Astrocyte of the hippocampus (primary cell): ENCODE measurements at places on chromosomes 13 and 19.
A peak's percentile ranks its signal among the peaks of the same experiment; 100 is the strongest.

- no peak for DNase-seq
Observed at GRCh38 chr19:28394725-28395124, 818.2 kb downstream of the UQCRFS1 start.

DNA sequence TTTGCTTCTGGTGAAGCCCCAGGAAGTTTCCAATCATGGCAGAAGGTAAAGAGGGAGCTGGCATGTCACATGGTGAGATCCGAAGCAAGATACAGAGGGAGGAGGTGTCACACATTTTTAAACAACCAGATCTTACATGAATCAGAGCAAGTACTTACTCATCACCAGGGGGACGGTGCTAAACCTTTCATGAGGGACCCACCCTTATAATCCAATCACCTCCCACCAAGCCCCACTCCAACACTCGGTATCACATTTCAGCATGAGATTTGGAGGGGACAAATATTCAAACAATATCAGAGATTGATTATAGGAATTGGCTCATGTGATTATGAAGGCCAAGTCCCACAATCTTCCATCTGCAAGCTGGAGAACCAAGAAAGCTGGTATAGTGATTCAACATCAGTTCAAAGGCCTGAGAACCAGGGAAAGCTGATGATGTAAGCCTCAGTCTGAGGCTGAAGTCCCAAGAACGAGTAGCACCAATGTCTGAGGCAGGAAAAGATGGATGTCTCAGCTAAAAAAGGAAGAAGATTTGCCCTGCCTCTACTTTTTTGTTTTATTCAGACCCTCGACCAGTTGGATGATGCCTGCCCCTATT is 58.6 kb upstream of the WDFY2 start:
- no peak for DNase-seq

DNA sequence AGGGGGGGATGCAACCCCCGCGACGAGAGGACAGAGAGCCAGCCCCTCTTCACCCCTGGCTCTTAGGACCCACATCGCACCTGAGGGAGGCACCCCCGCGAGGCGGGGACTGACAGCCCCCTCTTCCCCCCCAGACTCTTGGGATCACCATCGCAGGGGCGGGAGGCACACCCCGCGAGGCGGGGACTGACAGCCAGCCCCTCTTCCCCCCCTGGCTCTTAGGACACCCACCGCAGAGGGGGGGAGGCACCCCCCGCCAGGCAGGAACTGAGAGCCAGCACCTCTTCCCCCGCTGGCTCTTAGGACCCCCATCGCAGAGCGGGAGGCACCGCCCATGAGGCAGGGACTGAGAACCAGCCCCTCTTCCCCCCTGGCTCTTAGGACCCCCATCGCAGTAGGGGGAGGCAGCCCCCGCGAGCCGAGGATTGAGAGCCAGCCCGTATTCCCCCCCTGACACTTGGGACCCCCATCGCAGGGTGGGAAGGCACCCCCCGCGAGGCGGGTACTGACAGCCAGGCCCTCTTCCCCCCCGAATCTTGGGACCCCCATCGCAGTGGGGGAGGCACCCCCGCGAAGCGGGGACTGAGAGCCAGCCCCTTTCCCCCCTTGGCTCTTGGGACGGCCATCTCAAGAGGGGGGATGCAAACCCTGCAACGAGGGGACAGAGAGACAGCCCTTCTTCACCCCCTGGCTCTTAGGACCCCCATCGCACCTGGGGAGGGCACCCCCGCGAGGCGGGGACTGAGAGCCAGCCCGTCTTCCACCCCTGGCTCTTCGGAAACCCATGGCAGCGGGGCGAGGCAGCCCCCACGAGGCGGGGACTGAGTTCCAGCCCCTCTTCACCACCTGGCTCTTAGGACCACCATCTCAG is 2425.1 kb upstream of the PCDH20 start:
- no peak for DNase-seq

GRCh38 chr13:66657165-66657881 is 572.8 kb downstream of the PCDH9 start:
- peak; percentile 97 for DNase-seq

DNA sequence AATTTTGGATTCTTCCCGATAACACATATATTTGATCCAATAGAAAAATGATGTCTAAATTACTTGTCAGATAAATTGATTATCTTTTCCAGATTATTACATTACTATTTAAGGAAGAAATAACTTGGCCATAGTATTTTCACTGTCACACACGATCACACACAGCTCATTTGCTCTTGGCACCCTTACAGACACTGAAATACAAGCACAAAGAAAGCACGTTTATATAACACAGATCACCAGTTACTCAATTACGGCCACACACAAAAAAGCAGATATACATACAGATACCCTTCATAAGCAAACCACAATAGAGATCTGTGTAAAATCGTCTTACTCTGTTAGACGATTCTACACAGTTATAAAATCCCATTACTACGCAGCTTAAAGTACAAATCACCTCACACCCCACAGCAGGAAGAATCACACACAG is 716 bp upstream of the ZNF420 start:
- no peak for DNase-seq

DNA sequence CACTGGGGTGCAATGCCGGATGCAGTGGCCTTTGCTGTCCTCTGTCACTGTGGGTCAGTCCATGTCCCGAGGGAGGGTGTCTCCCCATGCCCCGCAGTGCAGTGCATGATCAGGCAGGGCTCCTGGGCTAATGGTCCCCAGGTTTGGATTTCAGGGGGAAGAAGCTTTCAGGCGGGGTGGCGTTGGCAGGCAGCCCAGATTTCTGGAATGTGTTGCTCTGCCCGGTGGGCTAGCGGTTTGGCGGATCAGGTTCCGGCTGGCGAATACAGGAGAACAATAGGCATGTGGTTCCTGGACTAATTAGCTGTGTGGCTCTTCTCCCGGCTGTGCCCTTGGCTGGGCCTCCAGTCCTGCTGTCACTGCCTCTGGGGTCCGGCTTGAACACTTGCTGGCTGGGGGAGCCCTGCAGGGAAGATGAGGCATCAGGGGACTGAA is 141.3 kb downstream of the FGF9 start:
- DNase-seq = peak; percentile 67

DNA sequence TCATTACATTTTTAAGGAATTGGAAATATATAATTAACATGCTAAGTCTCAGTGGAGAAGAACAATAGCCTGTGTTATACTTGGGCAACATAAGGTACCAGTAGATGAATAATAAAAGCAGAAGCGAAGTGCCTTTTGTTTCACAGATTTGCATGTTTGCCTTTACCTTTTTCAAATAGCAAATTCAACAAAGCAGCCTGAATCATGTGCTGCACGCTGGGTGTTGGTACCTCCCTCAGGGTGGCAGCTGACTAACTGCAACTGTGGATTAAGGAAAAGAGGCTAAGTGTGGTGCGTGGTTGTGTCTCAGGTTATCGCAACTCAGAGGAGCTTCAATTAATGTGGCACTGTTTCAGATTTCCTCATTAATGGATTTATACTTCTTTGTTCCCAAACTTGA is 189.0 kb downstream of the LMO7 start:
- DNase-seq = no peak
